ENCODE measurements at places on chromosomes 2 and 18. TPM values are rescaled to one million over a fixed set of nuclear protein-coding genes. Genes with fewer than 3 reads are reported as not detected.

GRCh38 chr2:113219889-113220641 is 46.3 kb downstream of the PSD4 start:
- DNase-seq: no peak

The SAP130 gene
- 27.0 TPM for polyA plus RNA-seq

- no peak for DNase-seq
These were observed 34.2 kb downstream of the ADI1 start for GRCh38 chr2:3485166-3485565.

GRCh38 chr2:127566576-127566975 is 31.1 kb downstream of the MYO7B start:
- DNase-seq: no peak

DNA sequence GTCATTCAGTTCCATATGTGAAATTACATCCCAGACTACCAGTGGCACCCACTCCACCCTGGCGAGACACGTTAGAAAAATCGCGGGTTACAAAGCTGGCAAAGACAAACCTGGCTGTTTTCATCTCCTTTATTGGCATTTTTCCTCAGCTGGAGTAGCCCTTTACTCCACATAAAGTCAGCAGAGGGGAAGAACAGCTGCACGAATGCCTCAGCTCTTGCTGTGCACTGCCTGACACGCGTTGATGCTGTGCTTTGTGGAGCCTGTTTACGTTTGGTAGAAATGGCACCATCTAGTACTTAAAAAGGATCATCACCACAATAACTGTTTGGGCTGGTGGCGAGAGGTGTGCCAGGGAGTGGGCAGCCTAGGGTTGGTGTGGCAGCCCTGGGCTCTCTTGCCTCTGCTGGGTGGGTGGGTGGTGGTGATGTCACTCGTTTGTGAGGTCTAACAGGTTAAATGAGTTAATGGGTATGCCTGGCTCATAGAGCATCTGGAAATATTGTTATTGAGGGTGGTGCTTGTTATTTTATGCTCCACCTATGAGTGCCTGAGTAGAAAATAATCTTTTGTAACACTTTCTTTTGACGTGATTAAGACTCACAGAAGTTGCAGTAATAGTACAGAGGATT is 16.4 kb downstream of the FARP2 start:
- DNase-seq: no peak

DNA sequence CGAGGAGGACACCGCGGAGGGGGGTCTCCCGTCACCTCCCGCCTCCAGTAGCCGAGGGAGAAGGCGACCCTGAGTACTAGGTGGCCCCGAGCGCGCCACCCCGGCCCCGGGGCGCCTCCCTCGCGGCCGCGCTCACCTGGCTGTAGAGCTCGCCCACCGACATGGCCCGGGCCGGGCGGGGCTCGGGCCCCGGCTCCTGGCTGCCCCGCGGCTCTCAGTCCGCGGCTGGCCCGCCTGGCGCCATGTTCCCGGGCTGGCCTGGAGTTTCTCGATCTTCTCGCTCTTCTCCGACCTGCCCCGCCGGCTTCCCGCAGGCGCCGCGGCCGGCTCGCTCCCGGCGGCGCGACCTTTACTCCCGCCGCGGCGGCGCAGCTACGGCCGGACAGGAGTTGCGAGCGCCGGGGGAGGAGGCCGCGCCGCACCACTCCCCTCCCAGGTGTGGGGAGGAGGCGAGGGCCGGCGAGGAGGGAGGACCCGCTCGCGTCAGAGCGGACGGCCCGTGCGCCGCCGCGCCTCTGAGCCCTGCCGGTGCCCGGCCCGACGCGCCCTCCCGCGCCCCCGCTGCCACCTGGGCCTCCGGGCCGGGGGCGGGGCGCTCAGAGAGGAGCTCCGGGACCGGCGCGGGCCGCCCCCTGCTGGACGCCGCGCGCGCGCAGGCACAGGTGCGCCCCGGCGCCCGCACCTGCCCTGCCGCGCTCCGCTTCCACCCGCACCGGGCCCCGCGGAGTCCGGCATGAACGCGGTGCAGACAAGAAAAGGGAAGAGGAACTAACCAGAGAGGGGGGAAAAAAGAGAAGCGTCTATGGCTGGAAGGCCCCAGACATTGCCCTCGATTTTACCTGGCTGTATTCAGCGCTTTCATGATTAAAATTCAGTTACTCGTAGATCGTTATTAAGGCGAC is at the start of gene MYO5B:
MYO5B (minus strand) TSS at position 517 of the 902 bp plus-strand sequence; CDS start at position 163, 354 bp downstream.
- peak; percentile 42 for DNase-seq

- no peak for DNase-seq
These were observed 230.5 kb downstream of the MYCN start for GRCh38 chr2:16170675-16171424.

GRCh38 chr2:227000123-227000522 is 163.9 kb downstream of the COL4A4 start:
- no peak for DNase-seq

DNA sequence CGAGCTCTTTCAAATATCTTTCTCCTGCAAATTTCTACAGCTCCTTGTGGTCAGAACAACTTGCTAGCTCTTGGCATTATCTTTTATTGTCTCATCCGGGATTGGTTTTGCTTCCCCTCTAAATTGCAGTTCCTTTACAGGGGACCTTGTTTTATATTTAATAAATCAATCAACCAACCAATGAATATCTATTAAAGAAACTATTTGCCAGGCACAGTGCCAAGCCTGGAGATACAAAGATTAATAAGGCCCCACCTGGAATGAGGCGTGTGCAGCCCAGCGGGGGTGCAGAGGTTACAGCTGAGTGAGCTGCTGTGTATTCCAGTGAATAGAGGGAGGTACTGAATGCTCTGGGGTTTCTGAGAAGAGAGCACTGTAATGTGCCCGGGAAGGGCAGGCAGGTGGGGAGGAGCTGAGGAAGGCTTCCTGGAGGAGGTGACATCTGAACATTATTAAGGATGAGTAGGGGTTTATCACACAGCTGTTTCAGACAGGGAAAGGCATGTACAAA is 51.8 kb downstream of the LIPG start:
- DNase-seq: no peak

- DNase-seq: no peak
These were observed 17.2 kb downstream of the SPEG start for GRCh38 chr2:219451661-219452360.

GRCh38 chr2:70516596-70516995 is 37.0 kb downstream of the TGFA start:
- no peak for DNase-seq

The SERPINB3 gene
- not detected for polyA plus RNA-seq

- no peak for DNase-seq
These were observed 57.1 kb downstream of the CAVIN2 start for GRCh38 chr2:191789796-191790195.

DNA sequence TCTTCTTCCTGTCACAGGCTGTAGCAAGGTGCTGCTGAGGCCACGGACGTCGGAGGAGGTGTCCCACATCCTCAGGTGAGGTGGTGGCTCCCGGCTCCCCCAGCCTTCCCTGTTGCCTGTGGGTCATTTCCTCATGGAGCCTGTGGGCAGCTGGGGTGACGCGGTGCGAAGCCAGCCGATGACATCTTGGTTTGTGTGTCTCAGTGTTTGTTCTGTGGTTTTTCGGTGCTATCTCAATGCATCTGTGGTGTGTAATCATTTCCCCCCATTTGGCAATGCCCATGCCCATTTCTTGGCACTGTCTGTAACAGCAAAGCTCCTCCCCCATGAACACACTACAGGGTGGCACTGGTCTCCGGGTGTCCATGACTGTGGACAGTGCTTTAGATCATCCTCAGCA is 6.6 kb downstream of the D2HGDH start:
- DNase-seq: no peak

All from left renal pelvis (tissue), 4 donors.